NCI-H1092 (cell line): ENCODE measurements at places on chromosomes 3 and 15.

GRCh38 chr15:98213346-98213979 lies 253.0 kb downstream of the ARRDC4 start:
- no peak for DNase-seq

DNA sequence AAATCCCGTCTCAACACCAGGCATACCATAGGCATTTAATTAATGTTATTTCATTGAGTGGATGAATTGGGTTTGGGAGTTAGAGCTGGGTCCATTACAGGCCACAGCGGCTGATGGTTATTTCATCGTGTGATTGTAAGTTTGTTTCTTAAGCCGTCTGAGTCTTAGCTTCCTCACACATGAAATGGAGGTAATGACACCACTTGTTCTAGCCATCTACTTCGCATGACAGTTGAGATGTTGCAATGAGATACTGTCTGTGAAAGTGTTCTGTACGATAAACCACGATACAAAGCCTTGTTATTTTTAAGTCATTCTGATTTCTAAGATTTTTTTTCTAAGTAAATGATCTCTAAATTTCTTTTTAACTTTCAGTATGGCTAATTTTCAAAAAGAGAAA lies 8.6 kb upstream of the TP63 start:
- DNase-seq: no peak

- DNase-seq: no peak
Measured at GRCh38 chr15:31322504-31322903, 4.1 kb upstream of the KLF13 start.

GRCh38 chr3:172939651-172940293 lies 189.2 kb downstream of the ECT2 start:
- DNase-seq: no peak

DNA sequence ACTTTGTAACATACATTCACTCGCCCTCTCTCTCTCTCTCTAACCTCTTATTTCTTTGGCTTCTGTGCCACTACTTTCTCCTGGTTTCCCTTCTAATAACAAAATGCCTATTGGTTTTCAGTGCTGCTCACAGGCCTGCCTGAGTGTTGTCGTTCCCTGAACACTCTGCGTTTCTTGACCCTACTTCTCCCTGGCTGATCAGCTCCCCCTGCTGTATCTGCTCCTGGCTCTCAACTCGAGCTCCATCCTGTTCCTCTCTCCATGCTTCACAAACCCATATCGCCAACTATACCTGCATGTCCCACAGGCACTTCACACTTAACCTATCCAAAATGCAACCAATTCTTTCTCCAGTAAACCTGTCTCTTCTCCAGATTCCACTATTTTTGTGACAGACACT lies 111.4 kb downstream of the OPA1 start:
- DNase-seq: no peak

- DNase-seq: no peak
Measured at GRCh38 chr3:9349321-9350117, 13.3 kb upstream of the THUMPD3 start.

DNA sequence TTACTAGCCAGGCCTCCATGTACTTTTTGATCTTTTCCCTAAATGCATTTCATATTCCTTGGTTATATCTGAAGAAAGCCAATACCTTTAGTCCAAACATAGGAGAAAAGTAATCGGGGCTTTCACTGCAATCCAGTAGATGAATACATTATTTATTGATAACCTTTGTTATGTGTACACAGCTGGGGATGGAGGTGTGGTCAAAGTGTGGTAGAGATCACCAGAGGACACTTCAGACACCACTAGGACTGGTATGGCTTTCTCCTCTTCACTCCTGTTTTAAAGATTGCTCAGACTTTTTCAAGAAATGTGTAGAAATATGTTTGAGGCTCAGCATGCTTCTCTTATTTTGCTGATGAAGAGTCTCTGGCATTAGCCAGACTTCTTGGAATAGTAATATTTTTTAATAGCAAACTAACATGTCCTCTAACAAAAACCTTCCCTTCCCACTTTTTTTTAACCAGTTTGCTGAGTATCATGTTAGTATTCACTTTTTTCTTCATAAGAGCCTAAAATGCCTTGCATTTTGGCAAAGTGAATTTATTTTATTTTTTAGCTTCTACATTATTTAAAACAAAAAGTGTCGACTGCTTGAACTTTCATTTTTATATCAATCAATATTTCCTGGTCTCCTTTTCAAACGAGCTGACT lies 65.6 kb upstream of the MBNL1 start:
- DNase-seq: no peak

- no peak for DNase-seq
Measured at GRCh38 chr15:53872410-53872809, 105.8 kb upstream of the UNC13C start.

DNA sequence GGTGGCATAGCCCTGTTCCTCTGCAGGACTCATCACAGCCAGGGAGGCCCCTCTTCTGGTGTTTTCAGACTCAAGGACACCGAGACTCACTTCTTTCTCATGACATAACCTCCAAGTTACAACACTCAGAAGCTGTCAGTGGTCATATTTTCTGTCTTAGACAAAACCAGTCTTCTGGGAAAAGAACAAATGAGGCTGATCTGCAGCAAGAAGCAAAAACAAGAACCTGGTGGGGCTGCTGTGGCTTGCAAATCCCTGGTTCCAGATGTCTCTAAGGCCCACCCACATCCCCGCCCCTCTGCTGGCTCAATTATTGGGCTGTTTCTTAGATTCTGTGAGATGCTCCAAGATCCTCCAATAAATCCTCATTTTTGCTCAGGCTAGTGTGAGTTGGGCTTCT lies 16.6 kb upstream of the LOXL1 start:
- no peak for DNase-seq

GRCh38 chr3:176953106-176954060 lies 243.9 kb downstream of the TBL1XR1 start:
- DNase-seq: peak; percentile 35

- DNase-seq: no peak
Measured at GRCh38 chr15:78088773-78089080, 3.6 kb upstream of the SH2D7 start.

GRCh38 chr3:151305060-151305774 lies 11.4 kb downstream of the GPR87 start:
- no peak for DNase-seq

DNA sequence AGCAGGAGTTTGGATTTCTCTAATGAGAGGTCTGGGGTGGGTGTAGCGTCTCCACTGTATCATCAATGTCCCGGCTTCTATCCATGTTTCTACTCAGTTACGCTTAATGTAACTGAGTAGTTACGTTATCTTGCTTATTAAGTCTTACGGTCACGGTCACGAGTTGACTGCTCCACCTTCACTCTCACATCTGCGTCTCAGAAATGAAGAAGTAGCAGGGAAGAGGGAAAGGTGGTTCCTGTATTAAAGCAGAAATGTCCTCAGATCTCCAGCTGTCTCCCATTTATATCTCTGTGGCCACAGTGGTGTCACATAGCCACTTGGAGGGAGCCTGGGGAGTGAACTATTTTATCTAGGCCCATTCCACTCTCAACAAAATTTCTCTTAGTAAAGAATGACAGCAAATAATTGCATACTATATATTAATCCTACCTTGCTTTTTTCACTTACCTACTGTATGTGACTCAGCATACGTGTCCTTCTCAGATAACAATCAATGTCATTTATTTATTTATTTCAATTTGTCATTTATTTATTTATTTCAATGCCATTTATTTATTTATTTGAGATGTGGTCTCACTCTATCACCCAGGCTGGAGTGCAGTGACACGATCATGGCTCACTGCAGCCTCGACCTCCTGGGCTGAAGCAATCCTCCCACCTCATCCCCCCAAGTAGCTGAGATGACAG lies 39.7 kb upstream of the RNU6-1 start:
- no peak for DNase-seq
